ENCODE measurements at places on chromosomes 2 and 18.

GRCh38 chr18:79545736-79546171, 133.8 kb upstream of the CTDP1 start:
- DNase-seq: no peak

DNA sequence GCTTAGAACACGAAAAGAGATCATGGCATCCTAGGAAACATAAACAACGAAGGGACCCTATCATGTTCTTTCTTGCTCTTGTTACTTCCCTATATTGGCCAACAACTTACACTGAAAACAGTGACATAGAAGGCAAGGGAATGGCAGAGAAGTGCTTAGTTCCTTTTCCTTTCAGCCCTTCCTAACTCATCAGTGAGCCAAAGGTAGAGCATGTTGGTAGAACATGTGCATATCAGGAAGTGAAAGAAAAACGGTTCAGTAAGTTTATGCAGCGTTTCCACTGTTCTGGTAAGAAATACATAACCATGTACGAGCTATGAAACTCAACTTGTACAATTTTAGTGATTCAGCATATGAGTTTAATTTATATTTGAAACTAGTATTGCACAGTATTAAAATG, 21.7 kb downstream of the AKAIN1 start:
- DNase-seq: no peak

DNA sequence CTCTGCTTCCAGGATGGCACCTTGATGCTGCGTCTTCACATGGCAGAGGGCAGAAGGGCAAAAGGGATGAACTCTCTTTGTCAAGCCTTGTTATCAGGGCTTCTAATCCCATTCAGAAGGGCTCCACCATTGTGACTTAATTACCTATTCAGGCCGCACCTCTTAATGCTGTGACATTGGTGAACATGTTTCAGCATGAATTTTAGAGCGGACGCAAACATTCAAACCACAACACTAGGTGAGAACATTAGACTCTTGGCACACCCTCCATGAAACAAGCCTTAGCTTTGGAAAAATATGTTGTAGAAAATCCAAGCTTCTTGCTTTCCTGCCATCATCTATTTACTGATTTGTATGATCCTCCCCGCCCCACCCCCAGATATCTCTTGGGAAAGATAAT, 17.9 kb downstream of the DAW1 start:
- no peak for DNase-seq

GRCh38 chr2:235707411-235708096, 213.7 kb downstream of the AGAP1 start:
- DNase-seq: no peak

DNA sequence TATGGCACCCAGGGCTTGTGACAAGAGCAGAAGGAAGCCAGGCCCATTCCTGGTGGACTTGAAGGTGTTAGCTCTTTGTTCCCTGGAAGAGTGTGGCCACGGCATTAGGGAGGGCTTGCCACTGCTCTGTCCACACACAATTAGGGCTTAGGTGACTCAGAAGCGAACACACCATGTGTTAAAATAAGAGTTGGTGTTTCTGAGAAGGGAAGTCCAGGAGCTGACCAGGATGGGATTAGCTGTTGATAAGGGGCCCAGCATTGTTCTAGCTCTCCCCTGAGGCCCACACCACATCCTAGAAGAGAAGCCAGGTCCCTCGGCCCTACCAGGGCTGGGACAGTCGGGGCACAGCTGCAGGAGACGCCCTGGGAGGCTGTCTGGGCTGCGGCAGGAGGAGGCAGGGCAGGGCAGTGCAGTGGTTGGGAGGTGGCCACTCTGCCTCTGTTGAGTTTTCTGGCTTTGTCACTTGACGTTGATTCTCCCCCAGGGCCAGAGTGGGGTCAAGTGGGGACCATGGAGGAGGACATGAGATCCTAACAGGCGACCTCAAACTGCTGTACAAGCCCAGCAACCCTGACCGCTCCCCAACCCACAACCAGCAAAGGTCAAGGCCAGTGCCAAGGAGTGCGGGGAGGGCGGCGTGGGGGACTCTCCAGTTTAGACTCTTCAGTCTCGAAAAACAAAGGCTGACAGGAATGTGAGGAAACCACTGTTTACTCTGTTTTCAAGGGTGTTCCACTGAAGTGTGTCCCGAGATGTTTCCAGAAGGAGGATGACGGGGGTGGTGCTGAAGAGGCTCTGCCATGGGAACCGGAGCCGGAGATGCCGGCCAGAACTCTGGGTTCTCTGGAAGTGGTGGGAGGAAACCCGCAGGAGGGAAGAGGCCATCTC, 16.8 kb downstream of the GNLY start:
- DNase-seq: no peak

GRCh38 chr2:198913394-198914152, 544.2 kb downstream of the SATB2 start:
- no peak for DNase-seq

- no peak for DNase-seq
Observed at GRCh38 chr18:24986666-24987302, 365.2 kb downstream of the ZNF521 start.

DNA sequence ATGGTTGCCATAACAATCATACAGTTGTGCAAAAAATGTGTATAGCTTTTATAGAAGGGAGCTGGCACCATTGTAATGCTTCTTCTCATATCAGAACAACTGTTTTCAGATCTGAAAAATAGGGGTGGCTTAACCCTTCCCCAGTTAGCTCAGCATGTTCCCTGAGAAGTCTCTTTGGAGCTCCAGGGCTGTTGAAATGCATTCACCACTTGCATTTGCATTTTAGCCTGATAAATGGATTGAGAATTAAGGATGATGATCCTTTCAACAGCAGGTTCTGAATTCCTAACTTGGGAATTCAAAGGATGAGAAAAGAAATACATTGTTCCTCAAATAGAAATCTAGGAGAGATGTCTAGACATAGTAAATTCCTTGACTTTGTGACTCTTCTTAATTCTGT, 181.7 kb upstream of the ALPP start:
- DNase-seq: no peak

DNA sequence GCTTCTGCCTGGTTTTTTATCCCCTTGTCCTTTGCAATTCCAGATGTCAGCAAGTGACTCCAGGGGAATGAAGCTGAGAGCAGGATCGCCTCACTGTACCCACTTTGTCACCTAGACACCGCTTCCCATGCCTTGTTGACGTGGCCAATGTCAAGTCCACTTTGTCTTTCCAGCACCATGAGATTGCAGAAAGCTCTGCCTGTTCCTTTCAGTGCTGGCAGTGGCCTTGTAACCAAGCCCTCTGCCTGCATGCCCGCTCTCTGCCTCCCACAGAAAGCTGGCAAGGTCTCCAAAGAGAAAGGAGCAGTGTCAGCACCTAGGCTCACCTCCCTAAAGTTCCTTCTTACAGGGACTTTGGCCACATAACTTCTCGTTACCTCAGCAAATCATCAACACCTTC, 282.2 kb upstream of the ST6GAL2 start:
- no peak for DNase-seq

DNA sequence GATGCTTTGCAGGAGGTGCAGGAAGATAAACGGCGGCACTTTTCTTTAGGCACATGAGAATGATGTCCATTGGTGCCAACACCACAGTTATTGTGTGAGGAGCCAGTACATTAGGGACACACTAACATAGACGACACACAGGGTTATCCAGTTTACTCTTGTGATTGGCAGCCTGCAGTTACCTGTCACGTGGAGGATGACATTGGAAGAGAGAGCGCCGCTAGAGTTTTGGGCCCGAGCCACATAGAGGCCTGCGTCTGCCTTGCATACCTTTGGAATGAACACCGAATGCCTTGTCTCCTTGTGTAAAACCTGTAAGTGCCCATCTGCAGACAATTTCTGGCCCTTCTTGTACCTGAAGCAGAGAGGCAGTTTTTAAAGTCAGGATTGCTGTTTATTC, 26.9 kb upstream of the TTN start:
- DNase-seq: no peak

- no peak for DNase-seq
Observed at GRCh38 chr2:205060269-205060668, 515.0 kb downstream of the PARD3B start.

GRCh38 chr2:65075176-65075575, 19.0 kb downstream of the CEP68 start:
- no peak for DNase-seq

DNA sequence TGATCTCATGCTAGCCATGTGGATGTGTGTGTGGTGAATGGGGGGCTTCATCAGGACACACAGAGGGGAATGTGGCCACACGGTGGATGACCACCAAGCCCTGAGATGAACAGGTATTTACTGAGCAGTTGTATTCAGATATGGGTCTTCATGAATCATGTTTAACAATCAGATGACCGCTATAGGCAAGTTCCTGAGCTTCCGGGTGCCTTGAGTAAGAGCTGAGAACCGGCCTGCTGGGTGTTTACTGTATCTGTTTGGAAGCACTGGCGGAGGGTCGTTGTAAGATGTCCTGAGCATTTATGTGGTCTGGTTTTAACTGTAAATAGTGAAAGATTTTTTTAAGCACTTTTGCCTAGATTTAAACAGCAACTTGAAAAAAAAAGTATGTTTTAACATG, 43.9 kb downstream of the BOLA3 start:
- no peak for DNase-seq

DNA sequence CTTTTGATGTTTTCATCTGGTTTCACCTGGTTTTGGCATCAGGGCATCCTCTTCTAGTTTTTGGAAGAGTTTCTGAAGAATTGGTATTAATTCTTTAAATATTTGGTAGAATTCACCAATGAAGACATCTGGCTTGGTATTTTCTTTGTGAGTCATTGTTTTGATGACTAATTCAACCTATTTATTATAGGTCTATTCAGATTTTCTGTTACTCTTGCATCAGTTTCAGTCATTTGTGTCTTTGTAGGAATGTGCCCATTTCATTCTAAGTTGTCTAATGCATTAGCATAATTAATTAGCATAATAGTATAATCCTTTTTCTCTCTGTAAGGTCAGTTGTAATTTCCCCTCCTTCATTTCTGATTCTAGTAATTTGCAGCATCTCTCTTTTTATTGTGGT, 8.0 kb downstream of the GNLY start:
- no peak for DNase-seq

DNA sequence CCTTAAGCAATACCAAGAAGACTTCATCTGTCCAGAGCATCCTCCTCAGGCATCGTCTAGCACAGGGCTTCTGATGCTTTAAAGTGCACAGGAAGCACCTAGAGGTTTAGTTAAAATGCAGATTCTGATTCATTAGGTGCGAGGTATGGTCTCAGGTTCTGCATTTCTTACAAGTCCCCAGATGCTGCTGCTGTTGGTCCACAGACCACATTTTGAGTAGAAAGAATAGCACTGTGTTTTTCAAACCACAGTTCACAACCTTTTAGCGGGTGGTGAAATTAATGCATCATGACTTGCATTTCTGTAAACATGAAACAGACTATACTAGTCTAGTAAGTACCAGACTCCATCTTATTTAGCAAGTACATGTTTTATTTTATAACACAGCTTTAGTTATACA, 134.6 kb downstream of the TMEFF2 start:
- no peak for DNase-seq

DNA sequence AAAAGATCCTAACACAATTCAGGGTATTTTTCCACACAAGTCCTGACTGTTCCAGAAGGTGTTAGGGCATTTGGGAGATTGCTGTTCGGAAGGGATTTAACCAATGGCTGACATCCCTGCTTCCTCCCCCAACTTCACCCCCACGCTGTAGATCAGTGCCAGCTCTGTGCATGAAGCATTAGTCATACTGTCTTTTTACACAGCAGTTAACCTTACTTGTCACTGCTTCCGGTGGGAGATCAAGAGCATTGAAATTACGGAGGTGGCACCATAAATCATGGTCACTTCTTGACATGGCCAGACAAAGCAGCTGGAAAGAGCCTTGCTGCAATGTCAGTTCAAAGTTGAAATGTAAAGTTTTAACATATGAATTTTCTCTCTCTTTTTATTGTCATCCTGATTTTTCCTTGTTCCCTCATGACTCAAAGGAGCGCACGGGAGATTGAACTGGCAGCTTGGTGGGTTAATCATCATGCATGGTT, 70.2 kb downstream of the HRH4 start:
- DNase-seq: no peak

DNA sequence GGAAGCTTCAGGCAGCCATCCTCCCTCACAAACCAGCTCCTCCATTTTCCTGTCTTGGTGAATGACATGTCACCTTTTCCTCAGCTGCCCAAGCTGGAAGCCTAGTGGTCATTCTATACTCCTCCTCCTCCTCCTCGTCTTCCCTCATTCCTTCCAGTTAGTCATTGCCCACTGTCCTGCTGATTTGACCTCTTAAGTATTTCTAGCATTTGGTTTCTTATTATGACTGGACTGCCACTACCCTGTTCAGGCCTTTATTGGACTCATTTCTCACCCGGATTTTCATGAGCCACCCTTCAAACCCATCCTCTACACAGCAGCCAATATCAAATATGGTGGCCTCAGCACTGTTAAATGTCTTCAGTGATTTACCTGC, 21.9 kb upstream of the MGAT5 start:
- no peak for DNase-seq
